BJ (cell line): ENCODE measurements at places on chromosomes 4 and X. TPM values are rescaled to one million over a fixed set of nuclear protein-coding genes. Genes with fewer than 3 reads are reported as not detected.

CXXC4 gene
- not detected in 2 replicates for polyA plus RNA-seq

MID1IP1 gene
- 31.4 and 38.4 TPM in 2 replicates for polyA plus RNA-seq

VCX3A gene
- not detected in 2 replicates for polyA plus RNA-seq

RS1 gene
- polyA plus RNA-seq: not detected in 2 replicates

ABHD18 gene
- 1.4 and 2.3 TPM in 2 replicates for polyA plus RNA-seq

STK32B gene
- polyA plus RNA-seq: 5.6 and 11.2 TPM in 2 replicates

SYNPO2 gene
- polyA plus RNA-seq: 33.8 and 39.9 TPM in 2 replicates

DNA sequence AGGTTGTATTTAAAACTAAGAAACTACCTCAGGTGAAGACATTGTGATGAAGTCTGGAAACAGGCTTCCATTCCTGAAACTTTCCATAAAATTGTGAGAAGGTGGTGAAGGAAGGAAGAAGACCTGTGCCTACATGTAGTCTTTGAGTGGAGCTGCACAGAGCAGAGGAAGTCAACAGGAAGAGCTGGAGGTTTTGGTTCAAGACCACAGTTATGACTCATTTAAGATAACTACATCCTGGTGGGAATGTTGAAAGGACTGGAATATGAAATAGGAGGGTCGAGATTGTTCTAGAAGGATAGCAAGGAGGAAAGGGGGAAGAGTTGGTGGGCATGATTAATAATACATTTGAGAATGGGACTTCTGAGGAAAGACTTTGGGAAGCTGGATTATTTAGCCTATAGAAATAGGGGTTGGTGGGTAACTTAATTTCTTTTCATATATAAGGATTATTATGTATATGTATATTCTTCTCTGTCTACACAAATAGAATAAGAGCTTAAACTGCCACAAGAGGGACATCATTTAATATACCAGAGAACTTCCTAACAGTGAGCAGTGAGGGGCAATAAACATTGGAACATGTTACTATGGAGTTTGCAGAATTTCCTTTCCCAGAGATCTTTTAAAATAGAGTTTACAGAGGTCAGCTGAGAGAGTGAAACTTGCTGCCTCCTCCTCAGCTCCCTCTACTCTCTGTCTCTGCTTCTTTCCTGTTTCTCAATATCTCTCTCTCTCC, 23.5 kb downstream of the AWAT2 start:
- no peak for DNase-seq

DNA sequence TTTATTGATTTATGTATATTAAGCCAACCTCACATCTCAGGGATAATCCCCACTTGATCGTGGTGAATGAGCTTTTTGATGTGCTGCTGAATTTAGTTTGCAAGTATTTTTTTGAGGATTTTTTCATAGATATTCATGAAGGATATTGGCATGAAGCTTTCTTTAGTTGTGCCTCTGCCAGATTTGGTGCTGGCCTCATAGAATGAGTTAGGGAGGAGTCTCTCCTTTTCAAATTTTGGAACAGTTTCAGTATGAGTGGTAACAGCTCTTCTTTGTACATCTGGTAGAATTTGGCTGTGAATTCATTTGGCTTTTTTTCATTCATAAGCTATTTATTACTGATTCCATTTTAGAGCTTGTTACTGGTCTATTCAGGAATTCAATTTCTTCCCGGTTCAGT, 197.2 kb upstream of the NDST4 start:
- DNase-seq: no peak

- DNase-seq: no peak
Measured at GRCh38 chrX:94123062-94123461, 449.1 kb downstream of the FAM133A start.

- DNase-seq: no peak
Measured at GRCh38 chr4:66071911-66072310, 401.6 kb upstream of the EPHA5 start.

- no peak for DNase-seq
Measured at GRCh38 chr4:22417408-22417807, 98.5 kb downstream of the ADGRA3 start.

DNA sequence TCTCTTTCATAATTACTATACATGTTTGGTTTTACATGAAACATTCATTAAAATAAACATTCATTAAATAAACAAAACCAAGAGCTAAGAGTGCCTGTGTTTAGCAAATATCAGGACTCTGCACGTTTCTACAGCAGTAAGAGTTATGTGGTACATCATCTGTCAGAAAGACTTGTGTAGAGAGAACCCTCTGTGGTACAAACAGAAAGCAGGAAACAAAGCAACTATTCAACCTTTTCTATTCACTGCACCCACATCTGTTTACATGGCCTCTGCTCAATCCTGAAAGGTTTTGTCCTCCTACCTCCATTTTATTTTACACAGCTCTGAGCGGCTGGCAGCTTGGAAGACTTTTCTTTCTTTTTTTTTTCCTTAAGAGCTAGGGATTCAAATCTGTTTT, 90.7 kb upstream of the PCDH18 start:
- no peak for DNase-seq

DNA sequence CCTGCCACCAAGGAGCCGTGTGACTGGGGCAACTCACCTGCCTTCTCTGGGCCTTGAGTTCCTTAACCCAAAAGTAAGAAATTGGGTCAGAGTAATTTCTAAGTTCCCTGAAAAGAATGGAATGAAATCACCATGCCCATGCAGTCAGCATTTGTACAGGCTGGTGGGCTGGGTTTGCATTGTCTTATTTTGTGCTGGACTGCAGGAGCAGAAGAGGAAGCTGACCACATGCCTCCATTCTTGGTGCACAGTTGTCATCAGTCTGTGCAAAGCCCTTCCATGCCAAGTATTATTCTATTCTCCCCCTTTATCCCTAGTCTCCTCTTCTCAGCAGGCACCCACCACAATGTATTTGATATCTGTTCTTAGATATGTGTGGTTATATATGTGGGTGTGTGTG, 56.3 kb downstream of the FHDC1 start:
- no peak for DNase-seq

DNA sequence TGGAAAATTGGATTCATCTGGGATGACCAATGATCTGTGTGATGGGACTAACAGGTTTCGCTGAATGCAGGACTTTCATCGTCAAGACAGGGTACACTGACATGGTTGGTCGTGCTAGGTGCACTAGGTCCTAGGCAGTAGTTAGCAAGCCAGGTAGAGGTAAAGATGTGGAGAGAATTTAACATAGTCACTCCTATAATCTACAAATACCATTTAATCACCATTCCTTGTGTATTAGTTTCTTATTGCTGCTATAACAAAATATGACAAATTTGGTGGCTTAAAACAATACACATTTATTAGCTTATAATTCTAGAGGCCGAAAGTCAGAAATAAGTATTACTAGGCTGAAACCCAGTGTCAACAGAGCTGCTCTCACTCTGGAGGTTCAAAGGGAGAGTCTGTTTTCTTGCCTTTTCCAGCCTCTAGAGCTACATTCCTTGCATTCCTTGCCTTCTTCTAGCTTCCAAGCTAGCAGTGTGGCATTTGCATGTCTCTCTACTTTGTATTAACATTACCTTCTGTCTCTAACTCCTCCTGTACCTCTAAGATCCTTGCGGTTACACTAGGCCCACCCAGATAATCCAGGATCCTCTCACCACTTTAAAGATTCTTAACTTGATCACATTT, 98.7 kb upstream of the GRIA3 start:
- no peak for DNase-seq

GRCh38 chrX:10121787-10122186, 35.0 kb upstream of the CLCN4 start:
- no peak for DNase-seq

GRCh38 chr4:139921429-139922184, 232.4 kb downstream of the MAML3 start:
- no peak for DNase-seq

GRCh38 chr4:126364311-126364911, 1049.7 kb downstream of the FAT4 start:
- DNase-seq: no peak

DNA sequence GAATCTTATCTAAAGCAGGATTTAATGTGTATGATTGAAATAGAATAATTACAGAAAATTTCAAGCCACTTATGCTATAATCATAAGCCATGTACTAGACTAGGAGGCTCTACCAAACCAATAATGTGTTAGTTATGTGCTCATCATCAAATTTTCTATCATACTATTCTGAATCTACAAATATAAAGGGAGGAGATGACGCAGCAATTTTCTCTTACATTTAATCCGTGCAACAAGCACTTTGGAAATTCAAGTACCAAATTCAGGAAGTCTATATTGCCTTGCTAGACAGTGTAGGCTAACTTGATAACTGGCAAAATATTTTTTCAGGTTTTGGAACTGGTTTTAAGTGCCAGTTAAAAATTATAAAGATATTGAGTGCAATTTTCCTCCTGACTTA, 283.5 kb downstream of the C4orf33 start:
- DNase-seq: no peak

DNA sequence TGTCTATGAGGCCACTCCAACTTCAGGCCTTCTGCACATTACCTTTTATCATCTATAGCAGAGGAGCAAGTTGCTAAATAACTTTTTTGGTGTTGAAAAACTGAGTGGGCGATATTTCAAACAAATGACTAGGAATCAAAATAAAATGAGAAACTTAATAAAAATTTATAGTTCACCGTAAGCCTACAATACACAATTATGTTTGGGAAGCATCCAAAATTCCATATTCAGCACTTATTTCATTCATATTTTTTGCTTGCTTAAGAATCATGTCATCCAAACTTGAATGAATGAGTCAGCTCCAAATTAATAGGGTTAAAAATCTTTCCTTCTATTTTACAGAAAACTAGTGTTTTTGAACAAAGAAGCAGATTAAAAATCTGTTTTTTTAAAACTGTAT, 119.1 kb downstream of the SH3RF1 start:
- no peak for DNase-seq

DNA sequence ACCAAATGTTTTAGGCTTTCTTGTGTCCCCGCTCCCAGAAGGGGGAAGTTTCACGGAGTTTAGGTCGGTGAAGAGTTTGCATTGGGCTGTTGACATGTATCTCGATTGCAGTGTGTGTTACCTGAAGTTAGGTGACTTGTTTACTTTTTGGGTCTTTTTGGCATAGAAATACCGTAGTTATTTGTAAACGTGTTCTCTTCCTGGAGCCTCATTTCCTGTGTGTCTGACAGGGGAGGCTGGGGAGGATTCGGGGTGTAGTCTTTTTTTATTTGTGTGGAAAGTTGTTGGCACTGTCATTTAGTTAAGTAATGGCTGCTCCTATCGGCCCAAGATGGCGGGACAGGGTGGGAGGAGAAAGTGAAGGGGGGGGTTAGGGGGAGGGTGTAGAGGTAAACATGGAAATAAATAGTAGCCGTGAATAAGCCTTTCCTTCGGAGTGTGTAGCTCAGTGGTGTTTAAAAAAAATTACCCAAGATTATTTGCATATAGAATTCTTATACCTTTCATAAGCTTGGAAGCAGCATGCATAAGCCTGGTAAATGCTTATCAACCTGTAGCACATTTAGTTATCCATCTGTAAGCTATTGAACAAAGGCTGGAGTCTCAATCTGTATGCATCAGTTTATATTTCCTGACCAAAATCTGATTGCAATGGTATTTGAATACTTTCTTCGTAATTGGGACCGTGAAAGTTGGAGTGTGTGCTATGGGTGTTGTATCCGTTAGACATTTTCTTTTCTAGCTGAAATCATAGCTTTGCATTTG, 1.6 kb downstream of the KDM6A start:
- no peak for DNase-seq

DNA sequence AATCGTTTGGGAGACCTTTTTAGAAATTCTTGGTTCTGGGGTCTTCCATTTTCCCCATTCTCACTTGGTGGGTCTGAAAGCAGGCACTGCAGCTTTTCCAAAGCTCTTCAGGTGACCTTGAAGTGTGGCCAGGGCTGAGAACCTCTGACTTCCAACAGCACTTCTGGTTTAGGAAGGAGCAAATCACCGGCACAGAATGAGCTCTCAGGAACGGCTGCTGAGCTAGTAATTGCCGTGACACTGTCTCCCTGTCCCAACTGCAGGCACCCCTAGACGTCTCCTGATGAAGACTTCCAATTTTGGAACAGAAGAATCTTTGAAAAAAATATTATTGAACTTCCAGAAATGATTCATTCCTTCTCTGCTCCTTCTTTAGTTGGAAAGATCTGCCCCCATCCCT, 31.3 kb downstream of the CD38 start:
- no peak for DNase-seq

DNA sequence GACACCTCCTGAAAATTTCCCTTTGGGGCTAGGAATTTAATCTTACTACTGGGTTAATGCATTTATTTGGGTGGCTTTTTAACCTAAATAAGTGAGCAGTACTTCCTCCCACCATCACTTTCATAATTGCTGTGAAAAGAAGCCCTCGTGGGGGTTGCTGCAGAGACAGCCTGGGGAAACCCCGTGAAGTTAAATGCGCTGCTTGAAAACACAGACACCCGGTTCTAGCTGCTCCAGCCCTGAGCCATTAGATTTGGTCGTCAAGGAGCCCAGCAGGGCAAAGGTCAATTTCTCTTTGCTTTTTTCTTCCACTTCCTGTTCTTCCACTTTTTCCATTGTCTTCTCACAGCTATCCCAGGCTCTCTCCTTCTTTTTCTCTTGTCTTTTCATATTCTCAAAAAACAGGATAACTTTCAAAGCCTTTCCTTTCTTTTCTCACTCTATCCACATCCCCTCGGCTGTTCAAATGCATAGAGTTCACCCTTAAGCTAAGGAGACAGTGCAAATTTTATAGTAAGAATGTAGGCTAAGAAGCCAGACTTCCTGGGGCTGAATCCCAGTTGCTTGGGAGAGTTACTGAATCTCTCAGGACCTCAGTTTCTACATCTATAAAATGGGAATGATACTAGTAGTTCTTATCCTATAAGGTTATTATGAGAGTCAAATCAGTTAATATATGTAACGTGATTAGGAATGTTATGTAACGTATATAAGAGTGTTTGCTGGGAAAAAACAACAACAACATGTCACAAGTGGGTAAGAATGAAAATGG, 91.5 kb upstream of the ZNF827 start:
- no peak for DNase-seq

GRCh38 chr4:141642711-141643110, 6.3 kb downstream of the IL15 start:
- DNase-seq: no peak
